Caudate nucleus (tissue), 63 donors: ENCODE measurements at places on chromosomes 1 and 21.

DNA sequence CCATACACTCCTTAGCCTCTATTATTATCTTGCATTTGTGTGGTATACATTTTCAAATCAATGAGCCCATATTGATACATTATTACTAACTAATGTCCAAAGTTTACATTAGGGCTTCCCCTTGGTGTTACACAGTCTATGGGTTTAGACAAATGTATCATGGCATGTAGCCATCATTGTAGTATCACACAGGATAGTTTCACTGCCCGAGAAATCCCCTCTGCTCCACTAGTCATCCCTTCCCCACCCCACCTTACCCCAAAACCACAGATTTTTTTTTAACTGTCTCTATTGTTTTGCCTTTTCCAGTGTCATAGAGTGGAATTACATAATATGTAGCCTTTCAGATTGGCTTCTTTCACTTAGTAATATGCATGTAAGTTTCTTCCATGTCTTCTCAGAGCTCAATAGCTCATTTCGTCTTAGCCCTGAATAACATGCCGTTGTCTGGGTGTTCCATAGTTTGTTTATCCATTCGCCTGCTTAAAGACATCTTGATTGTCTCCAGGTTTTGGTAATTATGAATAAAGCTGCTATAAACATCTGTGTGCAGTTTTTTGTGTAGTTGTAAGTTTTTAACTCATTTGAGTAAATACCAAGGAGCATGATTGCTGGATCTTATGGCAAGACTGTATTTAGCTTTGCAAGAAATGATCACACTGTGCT is 86.4 kb upstream of the LYST start:
- DNase-seq: no peak

- DNase-seq: no peak
Measured at GRCh38 chr21:34075760-34076660, 2.6 kb downstream of the MRPS6 start.

DNA sequence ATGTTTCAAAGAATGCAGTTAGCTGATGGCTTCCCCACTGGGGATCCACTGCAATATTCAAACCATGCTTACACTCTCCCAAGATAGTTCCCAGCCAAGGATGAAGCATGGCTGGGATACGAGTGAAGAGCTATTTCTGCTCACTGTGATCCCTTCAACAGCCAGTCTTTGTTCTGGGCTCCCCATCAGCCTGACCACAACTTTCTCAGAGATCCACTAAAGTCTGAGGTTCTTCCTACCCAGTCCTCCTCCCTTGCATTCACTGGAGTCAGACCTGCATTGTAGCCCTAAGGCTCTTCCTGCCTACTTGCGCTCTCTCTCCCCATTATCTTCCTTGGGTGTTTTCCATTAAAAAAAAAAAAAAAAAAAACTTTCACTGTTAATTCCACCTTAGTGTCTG is 101.4 kb downstream of the TTLL7 start:
- DNase-seq: no peak

GRCh38 chr1:163106364-163106987 is 37.3 kb downstream of the RGS4 start:
- no peak for DNase-seq

GRCh38 chr1:174448531-174448883 is 743 bp downstream of the GPR52 start:
- no peak for DNase-seq

- no peak for DNase-seq
Measured at GRCh38 chr1:119885903-119886783, 10.2 kb downstream of the ADAM30 start.
